ENCODE measurements at places on chromosomes 7 and 10.

- DNase-seq: no peak
These were observed 54.7 kb upstream of the TNS3 start for GRCh38 chr7:47636433-47637175.

DNA sequence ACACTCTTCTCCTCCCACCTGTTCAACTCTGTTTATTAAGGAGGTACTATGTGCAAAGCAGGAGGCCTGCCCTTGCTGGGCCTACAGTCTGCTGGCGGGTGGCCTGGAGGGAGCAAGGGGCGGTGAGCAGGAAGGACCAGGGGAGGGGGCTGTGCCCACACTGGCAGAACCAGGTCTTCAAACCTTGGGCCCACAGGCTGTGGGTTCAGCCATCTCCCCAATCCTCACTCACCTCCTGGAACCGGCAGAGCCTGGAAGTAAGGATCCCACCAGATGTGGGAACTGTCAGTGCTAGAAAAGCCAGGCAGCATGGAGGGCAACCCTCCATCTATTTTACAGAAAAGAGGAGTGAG, 50.8 kb downstream of the CAMK2B start:
- no peak for DNase-seq

- DNase-seq: peak; percentile 62
These were observed 64.5 kb upstream of the SYPL1 start for GRCh38 chr7:106176414-106177299.

DNA sequence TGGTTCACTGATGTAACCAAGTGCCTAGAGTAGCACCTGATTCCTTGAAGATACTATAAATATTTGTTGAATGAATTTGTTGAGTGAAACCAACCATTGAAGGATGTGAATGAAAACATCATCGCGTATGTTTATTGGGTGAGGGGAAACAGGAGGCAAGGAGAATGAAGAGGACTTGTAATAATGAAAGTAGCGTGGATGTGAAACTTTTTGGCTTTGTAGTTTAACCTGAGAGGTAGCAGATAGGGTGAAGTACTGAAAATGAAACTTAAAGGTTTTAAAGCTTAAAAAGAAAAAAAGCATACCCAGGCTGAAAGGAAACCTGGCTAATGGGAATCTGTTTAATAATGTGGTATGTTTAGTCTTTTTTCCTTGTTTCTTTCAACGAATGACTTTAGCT, 5.2 kb downstream of the CCNY start:
- DNase-seq: no peak

- DNase-seq: no peak
These were observed 94.5 kb downstream of the INPP5A start for GRCh38 chr10:132632091-132632561.

DNA sequence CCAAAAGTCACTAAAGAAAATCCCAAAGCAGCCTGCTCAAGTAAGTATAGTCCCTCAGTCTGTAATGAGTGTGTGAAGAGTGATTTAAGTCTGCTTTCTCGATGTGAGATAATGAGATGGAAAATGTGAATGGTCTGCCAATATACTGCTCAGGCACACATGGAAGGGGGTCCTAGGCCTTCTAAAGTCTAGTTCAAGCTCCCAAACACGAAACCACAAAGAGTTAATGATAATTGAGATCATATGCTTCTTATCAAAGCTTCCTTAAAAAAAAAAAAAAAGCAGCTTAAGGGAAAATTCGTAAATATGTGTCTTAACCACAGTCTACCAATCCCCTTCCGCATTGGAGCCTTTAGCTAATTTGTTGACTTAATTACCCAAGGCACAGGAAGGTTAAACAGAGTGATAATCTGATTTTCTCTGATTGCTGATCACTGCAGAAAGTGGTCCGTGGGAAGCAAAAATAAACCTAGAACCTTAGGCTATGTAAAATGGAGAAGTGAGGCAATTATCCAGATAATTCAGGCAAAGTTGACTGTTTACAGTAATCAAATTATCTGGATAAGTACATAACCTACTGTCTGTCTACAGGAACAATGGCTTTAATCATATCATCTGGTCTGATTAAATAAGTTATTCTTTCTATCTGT, 172.9 kb downstream of the MBL2 start:
- DNase-seq: no peak

GRCh38 chr7:108257954-108258353, 127.8 kb upstream of the LAMB4 start:
- no peak for DNase-seq

GRCh38 chr7:116354171-116354545, 143.8 kb downstream of the TES start:
- no peak for DNase-seq

DNA sequence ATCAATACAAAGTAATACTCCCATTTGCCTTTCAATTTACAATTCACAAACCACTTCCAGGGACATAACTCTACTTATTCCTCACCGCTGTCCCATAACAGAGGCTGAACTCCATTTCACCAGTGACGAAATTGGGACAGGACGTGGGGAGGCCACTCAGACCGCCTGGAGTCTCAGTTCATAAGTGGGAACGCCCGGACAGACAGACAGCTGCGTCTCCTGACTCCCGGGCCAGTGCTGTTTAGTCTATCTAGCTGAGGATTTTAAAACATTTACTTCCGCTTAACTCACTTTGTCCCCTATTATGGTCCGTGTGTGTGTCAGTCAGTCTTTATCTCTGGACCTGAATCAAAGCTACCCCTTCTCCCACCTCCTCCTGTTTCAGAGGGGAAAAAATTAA, 67.4 kb upstream of the ZNF438 start:
- DNase-seq: no peak

DNA sequence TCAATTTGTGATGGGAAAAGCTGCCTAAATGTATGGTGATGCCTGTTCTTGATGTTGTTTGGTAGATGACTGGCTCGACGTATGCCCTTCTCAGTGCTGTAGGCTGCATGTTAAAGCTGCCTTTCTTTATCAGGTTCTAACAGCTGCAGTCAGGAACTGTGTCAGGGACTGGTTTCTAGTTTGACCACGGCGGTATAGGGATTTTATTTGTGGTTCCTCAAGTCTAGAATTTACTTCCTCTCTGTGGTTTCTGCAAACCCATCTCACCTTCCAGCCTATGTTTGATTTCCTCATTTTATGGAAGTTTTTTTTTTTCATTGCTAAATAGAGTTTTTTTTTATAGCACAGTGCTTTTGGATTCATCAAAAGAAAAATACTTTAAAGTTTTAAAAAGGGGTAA, 26.5 kb downstream of the LMTK2 start:
- no peak for DNase-seq

GRCh38 chr10:79905322-79906314, 43.3 kb downstream of the SFTPD start:
- DNase-seq: no peak

DNA sequence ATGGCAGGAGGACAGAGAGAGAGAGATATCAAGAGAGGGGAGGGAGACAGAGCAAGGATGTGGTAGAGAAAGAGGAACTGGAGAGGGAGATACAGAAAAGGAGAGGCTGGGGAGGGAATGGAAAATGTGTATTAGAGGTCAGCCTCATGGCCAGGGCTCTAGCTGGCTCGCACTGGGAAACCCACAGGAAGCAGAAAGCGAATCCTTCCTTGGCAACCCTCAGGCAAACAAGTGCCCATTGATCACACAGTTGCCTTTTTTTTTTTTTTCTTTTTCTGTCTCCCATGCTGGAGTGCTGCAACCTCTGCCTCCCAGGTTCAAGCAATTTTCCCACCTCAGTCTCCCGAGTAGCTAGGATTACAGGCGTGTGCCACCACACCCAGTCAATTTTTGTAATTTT, 391.2 kb downstream of the TYW1 start:
- no peak for DNase-seq

- no peak for DNase-seq
These were observed 62.4 kb downstream of the HIBADH start for GRCh38 chr7:27600247-27600646.

- DNase-seq: no peak
These were observed 58.4 kb downstream of the ZNF467 start for GRCh38 chr7:149714910-149715471.

DNA sequence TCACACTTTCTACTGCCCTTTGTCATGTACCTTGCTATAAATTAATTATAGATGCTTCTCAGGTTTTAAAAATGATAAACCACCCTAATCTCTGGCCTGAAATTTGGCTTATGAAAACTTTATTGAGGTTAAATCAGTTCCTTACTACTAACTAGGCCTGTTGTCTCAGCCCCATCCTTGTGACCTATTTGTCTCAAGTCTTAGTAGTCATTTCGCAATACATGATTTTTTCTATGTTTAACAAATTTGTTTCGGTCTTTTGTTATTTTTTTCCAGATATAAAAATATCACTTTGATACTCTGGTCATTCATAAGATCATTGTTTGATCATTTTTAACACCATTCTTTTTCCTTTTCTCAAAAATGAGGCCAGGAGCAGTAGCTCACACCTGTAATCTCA, 411.6 kb downstream of the GFRA1 start:
- no peak for DNase-seq

DNA sequence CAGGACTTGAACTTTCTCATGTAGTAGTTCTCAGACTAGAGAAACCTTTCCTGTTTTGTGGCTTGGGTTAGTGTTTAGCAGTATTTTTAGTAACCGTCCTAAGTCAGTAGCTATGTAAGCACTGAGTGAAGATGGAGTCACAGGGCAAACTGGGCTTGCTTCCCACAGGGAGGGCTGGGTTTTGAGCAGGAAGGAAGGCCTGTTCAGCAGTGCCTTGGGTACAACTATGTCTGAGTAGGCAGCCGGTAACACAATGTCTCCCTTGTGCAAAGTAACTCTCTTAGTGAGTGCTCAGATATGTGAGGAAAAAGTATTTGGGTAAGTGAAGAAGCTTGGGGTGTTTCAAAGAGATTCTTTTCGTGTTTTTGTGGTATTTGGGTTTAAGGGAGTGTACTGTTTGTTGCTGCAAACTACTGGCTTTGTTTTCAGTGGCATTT, 96.4 kb downstream of the CCSER2 start:
- no peak for DNase-seq

DNA sequence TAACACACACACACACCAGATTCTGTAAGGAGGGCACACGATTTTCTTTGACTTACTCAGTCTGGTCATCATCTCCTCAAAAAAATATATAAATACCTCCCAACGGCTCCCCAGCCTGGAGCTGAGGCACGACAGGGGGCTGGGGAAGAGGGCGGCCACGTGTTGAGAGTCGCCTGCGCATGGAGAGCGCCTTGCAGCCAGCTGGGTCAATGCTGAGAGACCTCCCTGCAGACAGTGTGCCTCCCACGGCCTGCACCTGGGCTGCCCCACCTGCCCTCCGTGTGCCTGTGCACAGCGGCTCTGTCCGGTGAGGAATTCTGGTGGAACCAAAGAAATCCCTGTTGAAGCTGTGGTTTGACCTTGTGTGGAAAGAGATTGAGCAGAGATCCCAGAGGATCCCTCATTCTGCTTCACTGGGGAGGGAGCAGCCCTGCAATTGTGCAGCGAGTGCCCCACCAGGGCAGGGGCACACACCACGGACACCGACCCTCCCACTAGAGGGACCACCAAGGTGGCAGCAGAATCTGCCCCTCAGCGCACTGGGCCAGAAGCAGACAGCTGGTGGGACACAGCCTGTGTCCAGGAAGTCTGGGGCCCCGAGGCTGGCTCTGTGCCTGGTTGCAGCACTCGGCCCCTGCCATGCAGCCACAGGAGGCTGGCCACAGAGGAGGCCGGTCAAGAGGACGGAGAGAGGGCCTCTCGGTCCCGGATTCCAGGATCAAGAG, 150.5 kb upstream of the PPP2R2D start:
- no peak for DNase-seq

DNA sequence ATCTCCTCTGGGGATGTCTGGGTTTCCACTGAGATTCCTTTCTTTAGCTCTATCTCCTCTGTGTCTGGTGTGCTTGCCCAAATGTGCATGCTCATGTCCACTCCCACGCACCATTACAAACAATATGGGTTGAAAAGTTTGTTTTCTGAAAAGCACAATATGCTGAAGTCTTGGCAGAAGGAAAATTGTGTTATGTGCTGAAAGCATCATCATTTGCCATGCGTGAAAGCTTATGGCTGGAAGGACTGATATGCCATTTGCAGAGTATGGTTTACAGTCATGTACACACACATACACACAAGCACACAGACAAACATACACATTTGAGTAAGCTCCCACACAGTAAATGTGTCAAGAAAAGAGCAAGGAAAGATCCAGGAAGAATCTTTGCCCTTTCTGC, 231.6 kb downstream of the SORCS3 start:
- no peak for DNase-seq

DNA sequence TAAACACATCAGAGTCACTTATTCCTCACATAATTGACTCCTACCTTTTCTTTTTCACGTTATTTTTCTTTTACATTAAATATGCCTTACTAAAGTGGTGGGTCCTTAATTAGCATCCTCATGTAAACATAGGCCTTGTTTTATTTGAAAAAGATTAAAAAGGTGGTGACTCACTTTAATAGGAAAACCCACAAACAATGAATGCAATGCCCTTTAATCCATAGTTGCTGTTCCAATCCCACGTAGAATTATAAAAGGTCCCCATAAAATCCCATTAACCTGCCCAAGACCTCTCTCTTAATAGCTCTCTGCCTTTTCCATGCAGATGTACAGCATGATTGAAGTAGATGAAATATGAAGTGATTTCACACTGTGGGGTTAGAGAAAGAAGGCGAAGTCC, 32.2 kb downstream of the SLC16A12 start:
- DNase-seq: no peak

DNA sequence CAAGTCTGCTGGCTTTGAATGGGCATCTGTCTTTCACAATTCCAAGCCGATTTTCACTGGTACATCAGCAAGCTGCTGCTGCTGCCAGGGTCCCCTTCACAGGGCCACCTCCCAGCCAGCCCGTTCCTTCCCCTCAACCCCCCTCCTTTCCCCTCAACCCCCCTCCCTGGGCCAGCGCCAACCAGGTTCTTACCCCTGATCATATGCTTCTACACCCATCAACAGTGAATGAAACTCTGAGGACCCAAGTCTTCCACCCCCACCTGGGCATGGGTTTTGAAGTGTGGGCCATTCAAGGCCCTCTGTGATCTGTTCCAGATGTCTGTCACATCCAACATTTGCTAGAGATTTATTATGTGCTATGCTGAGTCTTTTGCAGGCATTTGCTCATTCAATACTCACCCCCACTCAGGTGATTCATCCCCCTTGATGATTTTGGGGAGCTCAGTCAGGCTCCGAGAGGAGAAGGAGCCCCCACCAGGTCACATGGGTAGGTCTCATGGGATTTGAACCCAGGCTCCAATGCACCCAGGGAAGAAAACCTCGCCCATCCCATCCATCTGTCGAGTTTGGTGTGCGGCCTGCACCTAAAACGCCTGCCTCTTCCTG, 52.7 kb upstream of the FOXK1 start:
- no peak for DNase-seq

DNA sequence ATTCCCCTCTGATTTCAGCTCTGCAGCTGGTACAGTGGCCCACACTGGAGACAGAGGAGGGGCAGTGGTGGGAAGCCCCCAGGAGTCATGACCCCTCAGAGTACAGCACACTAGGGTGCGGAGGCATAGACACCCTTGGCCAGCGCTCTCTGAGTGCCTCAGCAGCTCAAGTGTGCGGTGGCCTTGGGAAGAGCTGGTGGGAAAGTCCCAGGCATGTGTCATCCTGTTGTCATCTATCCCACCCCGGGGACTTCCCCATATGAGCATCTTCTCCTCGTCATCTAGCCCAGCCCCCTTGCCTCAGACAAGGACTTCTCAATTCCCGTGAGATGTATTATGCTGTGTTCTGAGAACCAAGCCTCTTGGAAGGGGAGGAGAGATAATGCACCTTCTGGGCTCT, 15.6 kb upstream of the PPIF start:
- DNase-seq: peak; percentile 83
